ENCODE measurements at places on chromosomes 7 and 10.

GRCh38 chr10:5557799-5558771 is 33.3 kb downstream of the CALML3 start:
- no peak for DNase-seq

- DNase-seq = no peak
Observed at GRCh38 chr7:129670656-129671055, 59.1 kb downstream of the NRF1 start.

GRCh38 chr10:69872323-69872722 is 70.6 kb downstream of the COL13A1 start:
- DNase-seq = no peak

GRCh38 chr7:158751751-158752150 is 47.1 kb upstream of the NCAPG2 start:
- no peak for DNase-seq

DNA sequence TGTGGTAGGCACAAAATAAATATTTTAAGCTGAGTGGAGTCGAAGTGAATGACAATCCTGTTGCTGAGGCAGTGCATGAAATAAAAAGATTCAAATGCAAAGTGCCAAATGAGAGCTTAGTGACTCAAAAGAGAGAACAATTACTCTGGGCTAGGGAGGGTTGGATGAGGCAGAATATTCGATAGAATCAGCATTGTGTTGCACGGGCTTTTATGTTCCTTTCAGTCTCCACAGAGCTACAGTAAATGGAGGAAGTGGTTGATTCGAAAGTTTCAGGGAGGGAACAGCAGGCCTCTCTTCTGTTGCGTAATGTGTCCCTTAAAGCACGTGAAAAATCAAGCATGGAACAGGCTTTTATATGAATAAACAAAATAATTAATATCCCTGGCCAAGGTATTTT is 599.3 kb upstream of the CELF2 start:
- no peak for DNase-seq

GRCh38 chr7:105521717-105522463 is at the start of gene PUS7:
Gene PUS7 (minus strand): TSS chr7:105522271. CDS start chr7:105508512, 13,759 bp downstream.
- DNase-seq = peak; percentile 33

- DNase-seq = no peak
Observed at GRCh38 chr7:151509670-151510333, 9.9 kb downstream of the RHEB start.

DNA sequence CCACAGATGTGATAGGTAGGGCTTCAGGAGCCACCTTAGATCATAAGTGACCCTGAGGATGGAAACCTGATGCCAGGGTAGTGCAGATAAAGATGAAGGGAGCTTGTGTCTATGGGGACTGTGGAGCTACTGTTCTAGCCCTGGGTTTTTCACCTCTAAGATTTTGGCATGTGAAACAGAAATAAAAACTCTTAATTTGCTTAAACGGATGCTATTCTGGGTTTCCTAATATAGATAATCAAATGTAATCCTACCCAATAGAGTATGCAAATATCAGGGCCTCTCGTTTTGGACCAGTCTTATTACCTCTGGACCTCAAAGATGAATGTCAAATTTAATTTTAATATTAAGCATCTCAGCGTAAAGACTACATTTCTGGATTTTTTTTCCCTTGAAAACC is 49.3 kb downstream of the ABCB4 start:
- DNase-seq = no peak

DNA sequence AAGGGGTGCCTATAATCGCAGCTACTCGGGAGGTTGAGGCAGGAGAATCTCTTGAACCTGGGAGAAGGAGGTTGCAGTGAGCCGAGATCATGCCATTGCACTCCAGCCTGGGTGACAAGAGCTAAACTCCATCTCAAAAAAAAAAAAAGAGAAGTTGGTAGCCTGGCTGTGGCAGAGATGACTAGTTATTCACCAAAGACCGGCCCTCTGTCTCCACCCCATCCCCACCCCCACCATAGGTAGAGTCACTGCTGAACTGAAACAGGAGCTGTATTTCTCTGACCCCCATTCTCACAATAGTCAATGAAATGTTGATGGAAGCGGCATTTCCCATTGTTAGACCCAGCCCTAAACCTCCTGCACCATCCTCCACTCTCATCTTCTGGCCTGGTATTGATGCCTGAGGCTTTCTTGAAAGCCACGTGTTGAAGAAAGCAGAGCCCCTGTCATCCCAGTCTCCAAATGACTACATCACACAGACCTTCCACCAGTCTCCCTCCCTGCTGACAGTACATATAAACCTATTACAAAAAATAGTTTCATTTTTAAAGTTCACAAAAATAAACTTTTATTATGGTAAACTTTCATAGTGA is 9.4 kb upstream of the PIK3CG start:
- DNase-seq = no peak

DNA sequence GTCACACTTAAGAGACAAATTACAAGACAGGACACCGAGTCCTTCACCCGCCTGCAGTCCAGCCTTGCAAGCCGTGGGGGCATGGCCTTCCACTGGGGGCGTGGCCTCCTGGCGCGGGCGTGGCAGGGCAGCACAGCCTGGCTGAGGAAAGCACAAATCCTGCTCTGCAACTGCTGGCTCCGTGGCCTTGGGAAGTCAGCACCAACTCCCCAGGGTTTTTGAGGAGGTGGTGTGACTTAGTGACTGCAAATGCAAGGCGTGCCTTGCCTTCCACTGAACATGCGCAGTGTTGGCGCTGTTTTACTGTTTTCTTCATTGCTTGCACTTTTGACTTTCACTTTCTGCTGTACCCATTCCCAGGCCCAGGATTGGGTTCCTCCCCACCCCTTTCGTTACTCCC is 12.9 kb upstream of the BMS1 start:
- no peak for DNase-seq

GRCh38 chr7:42070068-42070467 is 166.9 kb downstream of the GLI3 start:
- no peak for DNase-seq

GRCh38 chr7:35680403-35681013 is 14.4 kb downstream of the HERPUD2 start:
- no peak for DNase-seq

DNA sequence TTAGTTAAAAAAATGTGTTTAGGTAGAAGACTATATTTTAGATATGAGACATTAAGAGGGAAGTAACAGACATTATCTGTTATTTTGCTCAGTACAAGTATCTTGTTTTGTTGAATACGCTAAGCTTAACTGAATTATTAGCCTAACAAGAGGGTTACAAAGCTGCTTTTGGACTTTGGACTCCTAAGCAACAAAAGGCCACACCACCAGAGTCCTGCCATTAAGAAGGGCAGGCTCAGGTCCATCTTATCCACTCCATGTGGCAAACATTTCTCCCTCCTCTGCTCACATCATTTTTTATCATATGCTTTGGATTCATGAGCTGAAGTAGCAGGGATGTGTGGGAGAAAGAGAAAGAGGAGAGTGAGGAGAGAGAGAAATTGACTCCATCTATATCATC is 33.5 kb downstream of the OSBPL3 start:
- DNase-seq = no peak

- DNase-seq = no peak
Observed at GRCh38 chr7:16786257-16786656, 18.5 kb downstream of the AGR2 start.

- no peak for DNase-seq
Observed at GRCh38 chr10:78614267-78614666, 454.5 kb upstream of the ZMIZ1 start.

GRCh38 chr10:124882313-124882712 is 59.6 kb upstream of the ZRANB1 start:
- DNase-seq = no peak

DNA sequence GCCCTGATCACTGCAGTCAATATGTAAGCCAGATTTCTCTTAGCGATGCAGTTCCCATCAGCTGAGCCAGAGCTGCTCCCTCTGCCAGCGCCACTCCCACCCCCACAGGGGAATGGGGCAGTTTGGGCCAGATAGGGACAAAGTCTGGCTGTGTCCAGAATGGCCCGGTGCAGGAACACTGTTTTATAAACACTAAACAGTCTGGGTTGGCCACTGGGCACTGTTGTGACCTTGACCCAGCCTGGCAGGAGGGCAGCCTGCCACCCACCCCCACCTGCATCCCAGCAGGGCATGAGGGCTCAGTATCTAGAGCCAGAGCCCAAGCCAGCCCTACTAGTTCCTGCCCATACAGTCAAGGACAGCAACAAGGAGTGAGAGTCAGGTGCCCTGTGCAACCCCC is 1.3 kb downstream of the OGDHL start:
- DNase-seq = no peak

- DNase-seq = no peak
Observed at GRCh38 chr10:47372726-47373125, 11.4 kb downstream of the ZNF488 start.

DNA sequence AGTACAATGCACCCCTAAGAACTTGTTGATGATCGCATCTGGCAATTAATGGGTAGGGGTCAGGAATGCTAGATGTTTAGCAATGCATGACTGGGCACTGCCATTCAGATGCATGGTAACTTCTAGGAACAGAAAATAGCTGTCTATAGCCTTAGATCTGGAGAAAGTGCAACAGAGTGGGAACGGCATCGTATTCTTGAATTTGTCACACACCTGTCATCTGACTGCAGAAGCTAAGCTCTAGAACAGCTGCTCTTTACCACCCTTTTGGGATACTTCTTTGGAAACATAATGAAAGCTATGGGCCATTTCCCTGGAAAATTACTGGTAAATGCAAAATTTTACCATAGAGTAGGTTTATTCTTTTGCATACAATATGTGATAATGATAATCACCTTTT is 118.1 kb downstream of the SLC25A13 start:
- DNase-seq = no peak

GRCh38 chr7:37040330-37040729 is 316.0 kb upstream of the AOAH start:
- no peak for DNase-seq

GRCh38 chr7:1025743-1026581 is 18.4 kb upstream of the GPR146 start:
- DNase-seq = no peak

- DNase-seq = no peak
Observed at GRCh38 chr7:135180122-135180521, 9.6 kb upstream of the CYREN start.

- no peak for DNase-seq
Observed at GRCh38 chr10:124384172-124384571, 34.6 kb downstream of the OAT start.

GRCh38 chr10:102112210-102112817 is 7.9 kb downstream of the LDB1 start:
- DNase-seq = no peak

GRCh38 chr10:44749151-44749550 is 162.0 kb upstream of the TMEM72 start:
- DNase-seq = no peak

- no peak for DNase-seq
Observed at GRCh38 chr7:88480271-88480670, 173.6 kb upstream of the STEAP4 start.

GRCh38 chr7:45646207-45646821 is 72.1 kb downstream of the ADCY1 start:
- no peak for DNase-seq

- DNase-seq = no peak
Observed at GRCh38 chr7:123635551-123636359, 19.9 kb upstream of the LMOD2 start.
